GM23338 (cell line): ENCODE measurements at places on chromosomes 7 and 10. TPM values are rescaled to one million over a fixed set of nuclear protein-coding genes. Genes with fewer than 3 reads are reported as not detected.

The THNSL1 gene
- 5.8 and 7.3 TPM in 2 replicates for total RNA-seq

The EBF3 gene
- total RNA-seq: 0.23 and 0.49 TPM in 2 replicates

The PSAP gene
- 362 and 391 TPM in 2 replicates for total RNA-seq

The GRM8 gene
- total RNA-seq: 2.0 and 6.6 TPM in 2 replicates

The GPER1 gene
- total RNA-seq: 2.8 TPM in 1 of 2 replicates, not detected in the other

The DENND2A gene
- 5.6 and 10.0 TPM in 2 replicates for total RNA-seq

The OPN4 gene
- not detected in 2 replicates for total RNA-seq

The SP4 gene
- total RNA-seq: 36.7 and 41.6 TPM in 2 replicates

The CYP26A1 gene
- total RNA-seq: 1.8 and 2.8 TPM in 2 replicates

The PDE6C gene
- not detected in 2 replicates for total RNA-seq

DNA sequence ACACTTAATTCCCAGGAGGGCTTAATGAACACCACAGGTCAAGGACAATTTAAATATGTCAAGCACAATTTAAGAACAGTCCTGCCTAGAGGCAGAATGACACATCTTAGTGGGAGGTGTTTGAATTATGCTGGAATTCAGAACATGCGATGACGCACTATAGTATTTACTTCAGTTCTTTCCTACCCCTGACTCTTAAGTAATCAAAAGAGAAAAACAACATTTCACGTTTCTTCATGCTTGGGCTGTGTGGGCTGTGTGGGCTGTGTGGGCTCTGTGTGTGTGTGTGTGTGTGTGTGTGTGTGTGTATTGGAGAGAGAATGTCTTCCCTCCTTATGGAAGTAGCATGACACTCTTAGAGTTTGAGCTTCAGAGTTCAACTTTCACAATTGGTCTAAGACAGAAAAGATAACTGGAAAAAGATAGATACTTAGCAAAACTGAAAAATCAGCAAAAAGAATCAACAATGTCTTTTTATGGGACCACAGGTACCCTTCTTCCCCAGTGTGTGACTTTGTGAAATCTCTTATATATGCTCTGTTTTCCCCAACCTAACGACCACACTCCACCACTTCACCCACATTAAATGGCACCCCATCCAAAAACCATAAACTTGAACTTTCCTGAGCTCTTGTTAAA is 33.7 kb upstream of the CABCOCO1 start:
- no peaks in the 10 kb centered on the region for H3K27me3 ChIP-seq
- peaks cover 14% of the 10 kb centered on the region for H3K4me1 ChIP-seq
- no peaks in the 10 kb centered on the region for H3K36me3 ChIP-seq
- H3K4me3 ChIP-seq: no peak overlapping the region

DNA sequence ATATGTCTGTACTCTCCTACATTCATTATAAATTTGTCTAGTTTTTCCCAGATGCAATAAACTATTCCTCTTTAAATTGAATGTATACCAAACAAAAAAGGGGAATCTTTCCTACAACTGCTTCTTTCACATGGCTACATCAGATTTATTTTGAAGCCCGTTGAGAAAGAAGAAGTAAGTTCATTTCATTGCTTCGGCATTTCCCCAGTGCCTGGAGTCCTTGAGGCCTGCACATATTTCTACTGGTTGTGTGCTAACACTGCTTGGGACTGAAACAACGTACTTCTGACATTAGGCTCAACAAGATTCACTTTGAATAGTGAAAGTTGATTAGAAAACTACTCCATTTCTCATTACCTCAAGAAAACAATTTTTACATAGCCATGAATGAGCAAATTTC is 201.7 kb downstream of the PHF14 start:
- no peak overlapping the region for H3K27ac ChIP-seq
- peaks cover 5% of the 10 kb centered on the region; the same call in 1 of the 2 replicates for H3K27me3 ChIP-seq
- H3K4me3 ChIP-seq: no peak overlapping the region
- H3K36me3 ChIP-seq: no peaks in the 10 kb centered on the region
- no peaks in the 10 kb centered on the region for H3K4me1 ChIP-seq

DNA sequence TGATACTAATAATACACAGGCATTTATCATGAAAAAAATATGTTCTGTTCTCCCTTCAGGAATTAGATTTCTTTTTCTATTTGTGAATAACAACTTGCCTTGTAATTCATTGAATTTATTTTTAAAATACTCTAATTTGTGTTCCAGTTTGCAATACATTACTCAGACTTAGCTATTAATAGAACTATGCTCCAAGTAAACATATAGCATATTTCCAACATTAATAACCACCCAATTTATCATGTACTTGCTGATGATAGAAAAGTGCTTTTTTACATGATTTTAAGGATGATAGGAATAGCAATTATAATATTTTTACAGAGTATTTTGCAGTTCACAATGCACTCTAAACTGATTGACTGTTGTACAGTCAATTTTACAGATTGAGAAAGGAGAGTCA is 338.8 kb upstream of the SEMA3D start:
- H3K27ac ChIP-seq: no peak overlapping the region
- DNase-seq: no peak
- H3K36me3 ChIP-seq: no peaks in the 10 kb centered on the region
- H3K27me3 ChIP-seq: no peaks in the 10 kb centered on the region
- H3K4me3 ChIP-seq: no peak overlapping the region
- no peaks in the 10 kb centered on the region for H3K4me1 ChIP-seq

DNA sequence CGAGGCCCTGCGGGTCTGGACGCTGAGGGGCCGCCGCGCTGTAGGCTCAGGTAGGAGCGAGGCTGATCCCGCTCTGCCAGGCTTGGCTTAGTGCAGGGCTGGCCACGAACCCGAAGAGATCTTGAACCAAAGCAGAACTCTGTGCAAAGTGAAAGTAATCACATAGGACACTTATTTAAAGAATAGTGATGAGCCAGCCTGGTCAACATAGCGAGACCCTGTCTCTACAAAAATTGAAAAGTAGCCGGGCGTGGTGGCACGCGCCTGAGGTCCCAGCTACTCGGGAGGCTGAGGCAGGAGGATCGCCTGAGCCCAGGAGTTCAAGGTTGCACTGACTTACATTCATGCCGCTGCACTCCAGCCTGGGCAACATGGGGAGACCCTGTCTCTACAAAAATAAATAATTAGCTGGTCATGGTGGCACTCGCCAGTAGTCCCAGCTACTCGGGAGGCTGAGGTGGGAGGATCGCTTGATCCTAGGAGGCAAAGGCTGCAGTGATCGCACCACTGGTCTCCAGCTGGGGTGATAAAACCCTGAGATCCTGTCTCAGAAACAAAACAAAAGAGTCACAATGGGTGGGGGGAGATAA is 541 bp downstream of the ZSCAN25 start:
- H3K4me1 ChIP-seq: peaks cover 5% of the 10 kb centered on the region; the same call in 1 of the 2 replicates
- no peak for DNase-seq
- H3K36me3 ChIP-seq: peaks cover 12% of the 10 kb centered on the region
- no peaks in the 10 kb centered on the region for H3K27me3 ChIP-seq
- peak overlapping the region; percentile 94 for H3K4me3 ChIP-seq

GRCh38 chr10:123995461-123996131 is 97.8 kb downstream of the CHST15 start:
- no peaks in the 10 kb centered on the region for H3K36me3 ChIP-seq
- peak overlapping the region; percentile 59 for H3K4me3 ChIP-seq
- peaks cover 37% of the 10 kb centered on the region for H3K27me3 ChIP-seq

GRCh38 chr10:97016728-97017473 is 168.9 kb downstream of the SLIT1 start:
- no peak overlapping the region for H3K27ac ChIP-seq
- DNase-seq: peak; percentile 27
- H3K27me3 ChIP-seq: no peaks in the 10 kb centered on the region
- no peaks in the 10 kb centered on the region for H3K36me3 ChIP-seq

DNA sequence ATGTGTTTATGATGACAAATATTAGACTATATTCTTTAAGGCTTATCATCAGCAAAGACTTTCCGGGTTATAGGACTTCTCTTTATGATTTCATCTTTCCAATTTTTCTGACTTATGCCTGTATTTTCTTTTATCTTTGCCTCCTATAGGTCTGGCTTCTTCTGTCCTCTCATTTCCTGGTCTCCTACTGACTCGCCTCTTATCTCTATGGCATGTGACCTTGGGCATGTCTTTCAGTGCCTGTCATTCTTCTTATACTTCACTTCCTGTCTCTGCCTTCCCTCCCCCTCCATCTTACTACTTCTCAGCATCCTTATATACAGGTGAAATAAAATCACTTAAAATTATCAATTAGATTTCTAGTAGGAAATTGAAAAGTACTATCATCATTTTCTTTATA is 42.2 kb downstream of the PCDH15 start:
- H3K4me1 ChIP-seq: no peaks in the 10 kb centered on the region
- no peak overlapping the region for H3K4me3 ChIP-seq
- DNase-seq: peak; percentile 2
- H3K27ac ChIP-seq: no peak overlapping the region

DNA sequence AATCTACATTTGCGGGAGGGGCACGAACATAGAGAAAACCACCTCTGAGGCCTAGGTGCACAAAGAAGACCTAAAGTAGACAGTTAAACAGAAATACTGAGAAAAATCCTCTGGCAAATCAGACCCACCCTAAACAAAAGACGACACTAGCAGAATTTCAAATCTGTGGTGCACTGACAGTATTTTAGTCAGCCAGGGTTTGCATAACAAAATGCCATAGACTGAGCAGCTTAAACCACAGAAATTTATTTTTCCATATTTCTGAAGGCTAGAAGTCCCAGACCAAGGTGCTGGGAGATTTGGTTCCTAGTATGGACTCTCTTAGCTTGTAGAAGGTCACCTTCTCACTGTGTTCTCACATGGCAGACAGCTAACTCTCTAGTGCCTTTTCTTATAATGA is 26.3 kb downstream of the IPMK start:
- H3K36me3 ChIP-seq: no peaks in the 10 kb centered on the region
- H3K27me3 ChIP-seq: no peaks in the 10 kb centered on the region
- H3K27ac ChIP-seq: peak overlapping the region; percentile 40; the same call in 1 of the 2 replicates

DNA sequence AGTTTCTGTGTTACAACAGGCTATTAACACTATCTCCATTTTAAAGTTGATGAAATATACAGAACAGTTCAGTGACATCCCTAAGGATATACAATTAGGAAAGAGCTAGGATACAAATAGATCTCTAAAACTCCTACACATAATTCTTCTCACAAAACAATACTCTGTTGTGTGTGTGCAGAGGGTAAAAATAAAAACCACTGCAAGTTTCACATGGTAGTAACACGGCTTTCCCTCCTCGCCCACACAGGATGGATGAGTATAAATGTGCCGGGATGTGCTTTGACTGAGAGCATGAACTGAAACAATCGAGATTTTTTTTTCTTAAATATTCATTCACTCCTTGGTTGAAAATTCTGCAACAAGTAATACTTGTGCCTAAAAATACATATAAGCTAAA is 131.5 kb upstream of the C1QL3 start:
- H3K36me3 ChIP-seq: no peaks in the 10 kb centered on the region
- no peak for DNase-seq
- H3K27me3 ChIP-seq: no peaks in the 10 kb centered on the region
- no peaks in the 10 kb centered on the region for H3K4me1 ChIP-seq
- H3K4me3 ChIP-seq: no peak overlapping the region

DNA sequence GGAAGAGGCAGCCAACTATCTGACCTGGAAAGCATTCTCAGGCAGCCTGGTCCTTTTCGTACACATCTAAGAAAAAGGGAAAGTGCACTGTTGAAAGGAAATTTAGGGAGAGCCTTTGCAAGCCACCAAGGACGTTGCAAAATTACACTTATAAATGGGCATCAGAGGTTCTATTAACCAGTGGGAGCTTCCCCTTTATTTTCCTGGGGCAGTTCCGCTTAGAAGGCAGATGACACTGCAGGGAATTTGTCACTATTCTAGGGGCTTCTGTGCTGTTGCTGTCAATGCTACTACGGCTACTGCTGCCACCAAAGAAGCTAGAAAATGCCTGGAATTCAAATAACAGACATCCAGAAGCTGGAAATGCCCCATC is 79.6 kb upstream of the AUTS2 start:
- peaks cover 27% of the 10 kb centered on the region for H3K4me1 ChIP-seq
- no peaks in the 10 kb centered on the region for H3K27me3 ChIP-seq
- no peaks in the 10 kb centered on the region for H3K36me3 ChIP-seq

DNA sequence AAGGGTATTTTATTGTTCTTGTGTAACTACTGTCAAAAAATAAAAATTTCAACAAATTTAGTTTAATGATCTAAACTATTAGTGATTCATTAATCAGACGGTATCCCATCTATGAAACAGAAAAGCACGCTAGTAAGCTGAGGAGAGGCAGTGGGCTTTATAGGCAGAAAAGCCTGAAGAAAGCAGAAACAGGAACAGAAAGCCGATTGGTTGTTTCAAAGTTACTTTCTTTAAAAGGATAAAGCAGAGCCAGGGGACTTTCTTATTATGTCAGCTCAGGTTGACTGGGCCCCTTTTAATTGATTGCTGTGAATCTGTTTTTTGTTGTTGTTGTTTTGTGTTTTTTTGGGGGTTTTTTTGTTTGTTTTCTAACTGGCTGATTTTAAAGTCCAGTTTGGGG is 105.5 kb downstream of the TES start:
- DNase-seq: no peak
- H3K36me3 ChIP-seq: no peaks in the 10 kb centered on the region
- H3K27ac ChIP-seq: no peak overlapping the region
- peaks cover 4% of the 10 kb centered on the region; the same call in 1 of the 2 replicates for H3K4me1 ChIP-seq
- no peak overlapping the region for H3K4me3 ChIP-seq

GRCh38 chr7:27165996-27166530 is 726 bp upstream of the HOXA9 start:
- H3K4me1 ChIP-seq: peaks cover 4% of the 10 kb centered on the region
- H3K27ac ChIP-seq: no peak overlapping the region
- no peak overlapping the region for H3K4me3 ChIP-seq
- peaks cover 100% of the 10 kb centered on the region for H3K27me3 ChIP-seq

DNA sequence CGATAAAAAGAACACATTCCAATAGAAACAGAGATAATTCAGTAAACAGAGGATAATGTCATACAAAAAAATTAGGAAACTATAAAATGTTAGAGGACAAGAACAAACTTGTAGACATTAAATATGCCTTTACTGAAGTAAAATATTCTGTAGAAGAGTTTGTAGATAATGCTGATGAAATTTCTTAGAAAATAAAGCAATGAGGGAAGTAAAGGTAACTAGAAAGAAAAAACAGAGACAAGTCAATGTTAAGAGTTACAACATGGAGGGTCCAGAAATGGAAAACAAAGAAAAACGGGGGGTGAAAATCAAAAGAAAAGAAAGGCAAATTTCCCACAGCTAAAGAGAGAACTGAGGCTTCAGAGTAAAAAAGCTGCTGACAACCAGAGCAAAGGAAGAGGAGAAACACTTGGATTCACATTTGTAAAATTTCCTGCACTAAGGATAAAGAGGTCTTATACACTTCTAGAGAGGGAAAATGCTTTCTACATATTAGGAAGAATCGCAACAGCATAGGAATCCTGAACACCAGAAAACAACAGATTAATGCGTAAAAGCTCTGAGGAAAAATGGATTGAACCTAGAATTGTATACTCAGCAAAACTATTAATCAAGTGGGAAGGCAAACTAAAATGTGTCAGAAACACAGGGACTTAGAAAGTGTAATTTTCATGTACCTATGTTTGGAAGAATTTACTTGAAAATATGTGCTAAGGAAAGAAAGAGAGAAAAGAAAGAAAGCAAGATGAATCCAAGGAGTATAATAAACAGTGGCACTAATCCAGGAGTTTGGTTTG is 55.0 kb upstream of the AGR3 start:
- no peak for DNase-seq
- no peak overlapping the region for H3K4me3 ChIP-seq
- no peaks in the 10 kb centered on the region for H3K4me1 ChIP-seq
- H3K27ac ChIP-seq: no peak overlapping the region
- no peaks in the 10 kb centered on the region for H3K27me3 ChIP-seq

GRCh38 chr7:28290496-28290895 is 109.9 kb upstream of the JAZF1 start:
- H3K27me3 ChIP-seq: no peaks in the 10 kb centered on the region
- H3K36me3 ChIP-seq: no peaks in the 10 kb centered on the region

- no peaks in the 10 kb centered on the region for H3K4me1 ChIP-seq
- no peak overlapping the region for H3K4me3 ChIP-seq
- no peak for DNase-seq
- H3K27me3 ChIP-seq: no peaks in the 10 kb centered on the region
These were observed 161.4 kb upstream of the EEPD1 start for GRCh38 chr7:35991511-35992232.

GRCh38 chr7:2691011-2691707 is 3.2 kb downstream of the AMZ1 start:
- peaks cover 25% of the 10 kb centered on the region for H3K27me3 ChIP-seq
- no peaks in the 10 kb centered on the region for H3K36me3 ChIP-seq
- H3K4me3 ChIP-seq: no peak overlapping the region
- no peak for DNase-seq
